HFFc6 (cell line): ENCODE measurements at places on chromosomes 16 and 17.
A peak's percentile ranks its signal among the peaks of the same experiment; 100 is the strongest.

DNA sequence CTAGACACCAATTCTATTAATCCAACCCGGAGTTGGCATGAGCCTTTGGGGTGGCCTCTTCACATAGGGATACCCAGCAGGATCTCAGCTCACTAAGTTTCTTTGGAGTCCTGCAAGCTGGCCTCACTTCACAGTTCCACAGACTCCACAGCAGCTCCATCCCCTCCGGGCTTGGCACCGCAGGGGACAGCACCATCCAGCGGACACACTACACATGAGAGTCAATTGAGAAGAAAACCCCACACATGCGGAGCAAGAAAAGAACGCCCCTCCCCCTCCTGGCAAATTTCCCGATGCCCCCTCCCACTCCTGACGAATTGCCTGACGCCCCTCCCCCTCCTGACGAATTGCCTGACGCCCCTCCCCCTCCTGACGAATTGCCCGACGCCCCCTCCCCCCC is 31.1 kb downstream of the KLHDC4 start:
- no peak for DNase-seq

DNA sequence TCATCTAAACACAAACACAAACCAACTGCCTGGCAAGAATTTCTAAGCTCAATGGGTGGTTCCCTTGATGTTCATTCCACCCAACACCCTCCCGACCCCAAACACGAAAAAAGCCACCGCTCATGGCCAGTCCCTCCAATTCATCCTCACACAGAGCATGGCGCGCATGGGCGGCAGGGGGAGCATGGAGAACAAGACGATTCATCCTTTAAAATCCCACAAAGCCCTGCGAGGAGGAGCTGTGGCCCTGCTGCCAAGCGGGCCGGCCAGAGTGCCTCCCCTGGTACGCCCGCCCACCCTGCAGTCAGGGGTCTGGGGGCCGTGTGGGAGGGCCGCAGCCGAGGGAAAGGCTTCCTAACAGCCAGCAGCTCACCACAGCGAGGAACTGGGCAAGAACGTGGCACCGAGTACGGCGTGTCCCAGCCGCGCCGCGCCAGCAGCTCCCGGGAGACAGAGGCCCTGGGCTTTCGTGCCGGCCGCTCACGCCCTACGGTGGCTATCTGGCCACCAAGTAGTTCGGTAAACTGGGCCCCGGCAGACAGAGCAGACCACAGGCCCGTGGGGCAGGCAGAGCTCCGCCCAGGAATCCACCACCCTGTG is 60.9 kb downstream of the KLHDC4 start:
- no peak for DNase-seq

DNA sequence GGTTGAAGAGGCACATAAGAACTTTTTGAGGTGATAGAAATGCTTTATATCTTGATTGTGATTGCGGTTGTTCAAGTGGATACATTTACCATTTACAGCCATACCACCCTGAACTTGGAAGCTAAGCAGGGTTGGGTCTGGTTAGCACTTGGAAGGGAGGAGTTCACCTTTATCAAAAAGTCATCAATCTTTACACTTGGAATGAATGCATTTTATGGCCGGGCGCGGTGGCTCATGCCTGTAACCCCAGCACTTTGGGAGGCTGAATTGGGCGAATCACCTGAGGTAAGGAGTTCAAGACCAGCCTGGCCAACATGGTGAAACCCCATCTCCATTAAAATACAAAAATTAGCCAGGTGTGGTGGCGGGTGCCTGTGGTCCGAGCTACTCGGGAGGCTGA is 9.5 kb upstream of the GJD3 start:
- DNase-seq: no peak

- no peak for DNase-seq
These were observed 289.2 kb upstream of the FOXF1 start for GRCh38 chr16:86221085-86221484.

GRCh38 chr16:84182680-84183571 is 3.9 kb downstream of the TAF1C start:
- DNase-seq: no peak

DNA sequence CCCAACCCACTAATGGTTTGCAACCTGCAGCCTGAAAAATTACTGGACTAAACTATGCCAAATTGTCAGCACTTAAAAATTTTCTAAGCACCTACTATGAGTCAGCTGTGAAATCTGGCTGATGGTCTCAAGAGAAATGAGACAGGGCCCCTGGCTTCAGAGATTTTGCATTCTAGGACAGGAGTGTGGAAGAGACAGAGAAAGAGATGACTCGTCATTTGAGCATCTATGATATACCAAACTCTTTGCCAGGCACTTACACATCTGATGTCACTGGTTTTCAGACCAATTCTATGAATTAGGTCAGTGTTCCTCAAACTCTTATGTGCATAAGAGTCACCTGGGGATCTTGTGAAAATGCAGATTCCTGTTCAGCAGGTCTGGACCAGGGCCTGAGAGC is 44.4 kb downstream of the CLEC19A start:
- no peak for DNase-seq

DNA sequence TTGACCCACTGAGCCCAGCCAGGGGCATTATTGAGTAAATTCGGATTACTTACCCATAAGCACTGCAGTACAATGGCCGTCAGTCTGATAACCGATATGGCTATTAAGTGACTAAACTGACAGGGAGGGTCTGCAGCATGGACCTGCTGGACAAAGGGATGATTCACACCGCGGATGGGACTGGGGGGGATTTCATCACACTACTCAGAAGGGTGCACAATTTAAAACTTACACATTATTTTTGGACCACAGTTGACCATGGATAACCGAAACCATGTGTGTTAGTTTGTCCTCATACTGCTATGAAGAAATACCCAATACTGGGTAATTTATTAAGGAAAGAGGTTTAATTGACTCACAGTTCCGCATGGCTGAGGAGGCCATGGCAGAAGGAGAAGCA is 106.5 kb downstream of the ABCC6 start:
- no peak for DNase-seq

DNA sequence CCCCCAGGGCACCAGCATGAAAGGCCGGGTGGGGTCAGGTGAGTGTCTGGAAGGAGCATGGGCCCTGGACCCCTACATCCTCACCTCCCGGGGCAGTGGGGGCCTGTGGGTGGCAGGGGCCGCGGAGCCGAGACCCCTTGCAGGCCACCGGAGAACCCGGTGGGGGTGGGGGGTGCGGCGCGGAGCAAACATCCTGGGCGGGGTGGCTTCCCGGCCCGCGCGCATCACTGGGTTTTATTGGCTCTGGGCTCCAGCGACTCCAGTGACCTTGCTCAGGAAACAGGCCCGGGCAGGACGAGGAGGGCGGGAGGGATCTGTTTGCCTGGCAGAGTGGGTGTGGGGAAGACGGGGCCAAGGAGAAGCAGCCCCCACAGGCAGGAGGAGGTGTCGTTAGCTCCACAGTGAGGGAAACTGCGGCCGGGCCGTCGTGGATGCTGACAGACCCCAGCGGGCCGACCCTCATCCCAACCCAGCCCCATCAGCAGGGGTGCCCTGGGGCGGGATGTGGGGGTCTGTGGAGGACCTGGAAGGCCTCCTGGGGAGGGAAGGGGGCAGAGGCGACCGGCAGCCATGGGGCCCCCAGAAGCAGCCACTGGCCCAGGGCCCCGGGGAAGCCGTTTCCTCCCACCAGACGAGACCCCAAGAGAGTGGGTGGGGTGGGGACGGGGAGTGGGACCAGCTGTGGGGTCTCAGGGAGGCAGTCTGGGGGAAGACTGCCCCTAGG is 10.6 kb downstream of the SSTR5 start:
- no peak for DNase-seq

DNA sequence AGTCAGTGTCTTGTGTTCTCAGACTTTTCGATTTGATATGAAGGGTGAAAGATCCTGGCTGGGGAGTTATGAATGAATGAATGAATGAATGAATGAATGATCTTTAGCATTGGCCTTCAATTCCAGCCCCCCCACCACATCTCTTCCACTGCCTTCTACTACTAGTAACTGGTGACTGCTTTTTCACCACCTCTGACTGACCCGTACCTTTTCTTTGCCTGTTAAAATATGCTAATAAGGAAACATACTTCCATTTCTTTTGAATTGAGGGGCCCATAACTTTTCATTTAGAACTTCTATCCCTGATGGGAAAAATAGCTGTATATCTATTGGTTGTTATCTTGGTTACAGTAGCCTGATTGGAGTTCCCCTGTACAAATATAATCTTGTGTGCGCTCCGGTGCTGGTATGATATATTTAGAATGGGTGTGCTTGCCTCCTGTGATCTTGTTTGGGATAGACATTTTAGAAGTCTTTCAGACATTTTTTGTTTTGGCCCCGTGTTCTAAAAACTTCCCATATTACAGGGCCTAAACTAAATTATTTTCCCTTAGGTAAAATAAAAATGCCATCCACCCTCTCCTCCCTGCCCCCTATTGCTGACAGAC is 3.4 kb downstream of the LYRM1 start:
- no peak for DNase-seq

DNA sequence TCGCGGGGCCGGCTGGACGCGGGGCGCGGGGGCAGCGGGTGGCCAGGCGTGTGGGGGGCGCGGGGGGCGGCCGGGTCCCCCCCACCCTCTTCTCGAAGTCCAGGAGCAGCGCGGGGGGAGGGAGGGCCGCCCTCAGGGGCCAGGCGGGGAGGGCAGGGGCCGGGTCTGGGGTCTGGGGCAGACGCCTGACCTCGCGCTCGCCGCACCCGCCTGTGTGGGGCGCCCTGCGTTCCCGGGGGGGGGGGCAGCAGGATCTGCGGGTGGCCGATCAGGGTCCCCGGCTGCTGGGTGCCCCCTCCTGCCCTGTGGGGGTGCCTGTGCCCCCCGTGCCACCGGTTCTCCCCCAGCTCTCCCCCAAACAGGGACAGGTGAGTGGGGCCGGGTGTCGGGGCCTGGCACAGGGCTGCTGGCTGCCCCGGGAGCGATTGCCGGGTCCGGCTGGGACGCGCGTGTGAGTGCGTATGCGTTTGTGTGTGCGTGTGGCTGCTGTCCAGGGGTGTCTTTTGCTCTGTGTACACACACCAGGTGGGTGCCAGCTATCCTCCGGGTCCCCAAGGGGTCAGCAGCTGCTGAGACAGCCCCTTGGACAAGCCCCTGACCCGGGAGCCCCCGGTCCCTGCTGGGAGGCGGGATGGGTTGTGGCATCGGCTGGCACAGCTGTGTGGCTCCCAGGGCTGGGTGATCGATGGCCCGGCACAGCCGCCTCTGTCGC is 663 bp downstream of the PRR35 start:
- DNase-seq: no peak

GRCh38 chr17:67779098-67779672 is 46.1 kb upstream of the BPTF start:
- DNase-seq: no peak

GRCh38 chr17:77929180-77929564 is 29.3 kb upstream of the TNRC6C start:
- no peak for DNase-seq

DNA sequence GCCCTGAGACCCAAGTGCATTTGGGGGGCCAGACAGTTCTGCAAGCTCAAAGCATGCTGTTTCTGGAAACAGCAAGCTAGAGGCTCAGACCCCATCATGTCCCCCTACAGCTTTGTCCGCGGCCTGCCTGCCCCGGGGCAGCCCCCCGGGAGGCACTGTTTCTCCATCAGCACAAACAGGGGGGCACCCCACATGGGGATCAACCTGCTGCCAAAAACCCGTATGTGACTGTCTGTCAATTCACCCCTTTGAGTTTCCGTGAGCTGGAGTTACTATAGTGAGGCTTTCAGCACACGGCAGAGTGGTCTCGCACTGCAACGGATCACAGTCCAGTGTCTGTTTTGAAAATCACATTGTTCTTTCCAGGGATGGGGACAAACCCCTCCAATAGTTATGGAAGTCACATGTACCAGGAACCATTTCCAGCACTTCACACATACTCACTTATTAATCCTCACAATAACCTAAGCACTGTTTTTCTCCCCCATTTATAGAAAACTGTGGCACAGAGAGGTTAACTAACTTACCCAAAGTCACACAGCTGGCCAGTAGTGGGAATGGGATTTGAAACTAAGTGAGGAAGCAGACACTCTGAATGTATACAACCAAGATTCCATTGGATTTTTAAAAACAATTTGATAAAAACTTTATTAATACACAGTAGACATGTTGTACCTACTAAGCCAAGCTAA is 269.0 kb downstream of the C16orf95 start:
- no peak for DNase-seq

- DNase-seq: no peak
These were observed 194.5 kb downstream of the RPTOR start for GRCh38 chr17:80738987-80739730.

DNA sequence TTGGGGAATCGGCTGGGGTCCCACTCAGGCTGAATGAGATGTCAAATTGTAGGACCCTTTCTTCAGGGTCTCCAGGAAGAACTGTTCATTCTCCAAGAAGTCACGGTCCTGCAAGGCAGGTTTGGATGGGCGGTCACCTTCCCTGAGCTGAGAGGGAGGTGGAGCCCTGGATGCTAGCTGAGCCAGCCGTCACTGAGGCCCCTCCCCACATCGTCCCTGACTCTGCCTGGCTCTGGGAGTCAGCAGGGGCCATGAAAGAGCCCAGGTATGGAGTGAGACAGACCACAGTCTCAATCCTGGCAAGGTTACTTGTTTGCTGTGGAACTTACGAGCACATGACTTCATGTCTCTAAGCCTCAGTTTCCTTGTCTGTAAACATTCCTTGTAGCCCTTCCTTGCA is 6.0 kb upstream of the MRPL38 start:
- no peak for DNase-seq

DNA sequence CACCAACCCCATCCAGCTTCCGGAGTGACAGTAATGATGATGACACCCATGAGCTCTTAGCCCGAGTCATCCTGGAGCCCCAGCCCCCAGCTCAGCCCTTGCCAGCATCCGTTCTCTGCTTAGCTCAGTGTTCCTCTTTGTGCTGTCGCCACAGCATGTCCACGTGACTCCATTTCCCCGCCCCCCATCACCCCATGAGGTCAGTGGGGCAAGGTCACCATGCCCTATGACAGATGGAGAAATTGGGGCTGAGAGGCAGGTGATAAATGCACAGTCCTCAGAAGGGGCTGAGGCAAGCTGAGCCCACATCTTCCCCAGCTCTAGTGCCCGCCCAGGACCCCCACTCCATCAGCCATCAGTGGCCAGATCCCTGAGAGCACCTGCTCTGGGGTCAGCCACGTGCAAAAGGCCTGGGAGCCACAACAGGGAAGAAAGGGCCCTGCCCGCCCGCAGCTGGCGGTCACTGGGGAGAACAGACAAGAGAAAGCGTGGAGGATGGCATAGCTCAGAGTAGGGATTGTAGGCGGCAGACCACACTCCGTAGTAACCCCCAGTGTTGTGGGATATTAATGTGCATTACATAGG is 17.1 kb downstream of the ITGB4 start:
- peak; percentile 20 for DNase-seq

GRCh38 chr17:12866244-12866643 is 76.9 kb downstream of the ARHGAP44 start:
- no peak for DNase-seq
